ENCODE measurements at places on chromosomes 2 and 18.

GRCh38 chr2:217948351-217948791 lies 54.4 kb downstream of the TNS1 start:
- no peak for DNase-seq

GRCh38 chr2:176490061-176490861 lies 221.0 kb downstream of the MTX2 start:
- no peak for DNase-seq

DNA sequence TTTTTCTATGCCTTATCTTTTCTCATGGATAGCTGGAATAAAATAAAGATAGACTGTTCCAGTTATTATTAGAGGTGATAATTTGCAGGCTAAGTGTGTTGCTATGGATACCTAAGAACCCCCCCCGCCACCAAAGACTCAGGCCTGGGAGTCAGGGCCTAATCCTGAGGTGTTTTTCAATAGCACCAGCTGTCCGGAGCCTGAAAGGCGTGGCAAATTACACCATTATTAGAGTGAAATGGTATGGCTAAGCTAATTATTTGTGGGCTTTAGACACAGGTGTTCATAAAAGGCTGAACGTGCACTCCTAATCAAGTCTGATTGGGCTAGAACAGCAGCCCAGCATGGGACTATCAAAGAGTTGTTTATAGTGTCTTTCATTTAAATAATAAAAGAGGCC lies 293.2 kb upstream of the DCC start:
- no peak for DNase-seq

DNA sequence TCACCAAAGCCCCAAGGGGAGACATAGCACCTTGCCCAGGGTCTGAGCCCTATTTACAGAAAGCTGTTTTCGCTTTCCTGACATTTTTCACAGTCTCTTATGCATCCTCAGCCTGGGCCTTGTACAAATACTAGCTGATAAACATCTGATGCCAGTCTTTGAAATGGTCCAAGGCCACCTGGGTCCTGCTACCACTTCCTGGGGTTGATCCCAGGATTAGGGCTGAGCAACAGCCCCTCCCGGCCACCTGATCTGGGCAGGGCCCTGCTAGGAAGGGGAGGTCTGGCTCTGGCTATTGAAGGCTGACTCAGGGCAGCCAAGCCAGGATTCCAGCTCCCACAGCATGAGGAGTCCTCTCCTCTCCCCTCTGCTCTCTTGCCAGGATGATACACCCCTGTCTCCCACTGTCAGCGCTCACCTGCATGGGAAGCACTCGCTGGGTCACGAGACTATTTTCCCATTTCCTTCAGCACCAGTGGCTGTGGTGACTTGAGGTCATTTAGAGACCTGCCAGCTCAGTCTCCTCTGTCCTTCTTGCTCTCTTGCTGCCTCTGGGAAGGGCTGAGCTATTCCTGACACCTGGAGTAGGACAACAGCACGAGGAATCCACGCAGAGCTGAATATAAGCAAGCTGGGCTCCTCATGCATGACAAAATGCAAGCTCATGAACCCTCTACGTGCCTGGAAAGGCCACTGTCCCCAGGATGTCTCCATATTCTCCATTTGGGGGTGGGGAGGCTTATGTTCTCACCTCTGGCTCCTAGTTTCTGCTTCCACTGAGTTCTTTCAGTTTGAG lies 53.0 kb upstream of the LGALSL start:
- DNase-seq = no peak

DNA sequence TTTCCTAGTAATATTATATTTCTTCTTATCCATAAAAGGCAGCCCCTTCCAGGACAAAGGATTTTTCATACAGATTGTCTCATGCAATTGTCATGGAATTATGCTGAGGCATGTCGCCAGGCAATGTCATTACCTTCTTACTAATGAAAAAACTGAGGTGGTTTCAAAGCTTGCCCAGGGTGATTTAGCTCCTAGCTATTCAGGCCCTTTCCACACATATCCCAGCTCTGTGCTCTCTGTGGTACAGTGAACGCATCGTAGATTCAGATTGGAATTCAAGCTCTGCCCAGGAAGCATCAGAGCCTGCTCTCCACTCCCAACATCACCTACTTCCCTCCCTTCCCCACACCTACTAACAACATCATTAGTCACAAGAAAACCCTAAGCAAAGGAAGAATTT lies 60.1 kb downstream of the ATP8B1 start:
- no peak for DNase-seq

- no peak for DNase-seq
Observed at GRCh38 chr2:148982282-148982681, 56.2 kb upstream of the LYPD6B start.

GRCh38 chr2:174788291-174788929 lies 24.1 kb upstream of the CHRNA1 start:
- DNase-seq = no peak

DNA sequence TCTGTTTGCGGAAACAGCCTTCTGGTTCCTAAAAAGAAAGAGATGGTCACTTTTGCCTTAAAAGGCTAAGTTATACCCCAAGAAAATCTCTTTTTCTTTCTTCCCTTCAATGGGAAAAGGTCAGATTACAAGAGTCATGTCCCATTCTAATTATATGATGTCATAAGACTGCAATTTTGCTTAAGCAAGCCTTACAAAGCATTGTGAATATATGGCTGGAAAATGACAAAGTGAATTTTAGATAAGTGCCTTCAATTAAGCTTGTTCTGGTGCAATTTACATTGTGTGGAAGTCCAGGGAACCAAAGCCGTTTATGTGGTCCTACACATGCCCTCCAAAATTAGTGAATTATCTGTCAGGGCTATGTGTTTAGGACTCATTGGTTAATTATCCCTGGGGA lies 7.6 kb upstream of the BMP10 start:
- DNase-seq = no peak

DNA sequence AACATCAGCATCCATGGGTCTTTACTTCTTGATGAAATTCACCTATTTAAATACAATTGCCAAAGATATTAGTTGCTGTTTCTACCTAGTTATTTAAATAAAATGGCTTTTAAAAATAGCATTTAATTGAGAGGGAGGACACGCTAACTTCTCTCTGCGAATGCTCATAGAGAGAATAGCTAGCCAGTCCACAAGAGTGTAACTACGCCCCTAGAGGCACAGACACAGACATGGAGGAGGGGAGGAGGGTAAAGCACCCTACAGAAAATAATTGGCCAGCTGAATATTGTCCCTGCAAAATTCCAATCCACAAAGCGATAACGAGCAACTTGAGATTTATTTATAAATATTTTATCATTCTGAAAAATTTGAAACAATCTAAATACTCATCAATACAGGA lies 97.0 kb upstream of the PAPOLG start:
- DNase-seq = no peak

DNA sequence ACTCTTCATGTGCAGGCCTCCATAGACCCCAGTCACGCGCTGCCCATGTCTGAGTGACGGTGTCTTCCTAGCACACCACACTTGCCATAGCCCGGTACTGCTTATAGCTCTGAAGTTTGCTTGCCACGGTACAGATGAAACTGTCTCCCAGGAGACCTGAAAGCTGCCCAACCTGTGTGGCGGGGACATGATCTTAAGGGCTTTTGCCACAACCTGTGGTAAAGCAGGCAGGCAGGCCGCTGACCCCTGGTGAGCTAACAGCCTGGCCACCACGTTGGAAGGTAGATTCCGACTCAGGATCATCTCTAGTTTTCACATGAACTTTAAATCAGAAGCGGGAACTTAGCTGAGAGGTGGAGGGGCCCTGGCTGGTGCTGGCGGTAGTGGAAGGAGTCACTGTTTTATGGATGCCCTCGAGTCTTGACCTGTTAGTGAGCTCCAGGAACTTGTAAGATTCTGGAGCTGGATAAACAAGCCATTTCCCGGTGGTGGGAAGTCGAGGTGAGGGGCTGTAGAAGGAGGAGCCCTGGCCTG lies 153.3 kb downstream of the ZNF236 start:
- DNase-seq = no peak

DNA sequence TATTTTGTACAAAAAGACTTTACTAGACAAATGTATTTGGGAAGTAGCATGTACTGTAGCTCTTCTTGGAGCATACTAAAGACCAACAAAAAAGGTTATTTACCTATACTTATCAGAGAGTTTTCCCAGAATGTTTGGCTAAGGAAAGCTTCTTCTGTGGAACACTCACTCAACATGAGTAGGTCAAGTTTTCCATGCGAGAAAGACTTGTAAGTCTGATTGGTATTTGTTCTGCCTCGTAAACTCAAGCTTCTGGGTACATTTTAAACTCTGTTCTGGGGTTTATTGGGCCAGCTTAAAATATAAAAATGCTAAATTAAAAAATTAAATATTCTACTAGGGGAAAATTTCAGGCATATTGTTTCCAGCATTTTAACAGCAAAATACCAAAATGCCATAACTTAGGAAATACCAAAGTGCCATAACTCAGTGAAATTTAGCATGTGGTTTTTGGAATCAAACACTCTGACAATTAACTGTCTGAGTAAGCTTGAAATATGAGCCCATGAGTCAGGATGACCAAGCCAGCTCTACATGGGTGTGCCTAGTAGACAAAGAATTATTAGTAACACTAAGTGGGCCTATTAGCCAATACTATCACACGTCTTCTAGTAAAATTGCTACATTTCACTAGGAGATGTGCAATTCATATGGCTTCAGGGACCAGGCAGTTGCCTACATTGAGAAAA lies 47.3 kb upstream of the SERPINE2 start:
- DNase-seq = no peak

DNA sequence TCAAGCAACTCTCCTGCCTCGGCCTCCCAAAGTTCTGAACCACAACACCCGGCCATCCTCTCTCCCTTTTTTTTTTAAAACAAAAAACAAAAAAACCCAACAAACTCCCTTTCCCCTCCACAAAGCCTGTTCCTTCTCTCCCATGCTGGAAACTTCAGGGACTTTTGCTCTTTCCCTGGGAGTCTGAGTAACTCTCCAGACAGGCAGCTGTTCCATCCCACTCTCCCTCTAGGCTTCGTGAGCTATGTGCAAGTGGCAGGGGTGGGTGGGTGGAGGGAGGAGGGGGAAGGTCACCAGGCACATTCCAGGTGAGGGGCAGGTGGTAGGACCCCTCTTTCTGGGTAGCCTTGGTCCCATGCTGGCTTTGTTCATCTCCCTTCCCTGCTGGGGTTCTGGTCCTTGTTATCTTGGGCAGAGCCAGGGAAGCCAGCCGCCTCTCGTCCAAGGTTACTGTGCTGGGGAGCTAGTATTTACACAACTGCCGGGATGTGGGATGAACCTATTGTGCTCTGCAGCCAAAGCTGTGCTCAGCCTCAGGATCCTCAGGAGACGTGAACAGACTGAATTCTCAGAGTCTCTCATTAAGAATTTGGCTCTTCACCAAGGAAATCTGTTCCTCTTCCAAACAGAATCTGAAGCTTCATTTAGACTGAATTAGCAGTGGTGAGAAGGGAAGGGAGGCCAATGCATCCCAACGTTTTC lies 106.9 kb downstream of the LIPG start:
- no peak for DNase-seq

DNA sequence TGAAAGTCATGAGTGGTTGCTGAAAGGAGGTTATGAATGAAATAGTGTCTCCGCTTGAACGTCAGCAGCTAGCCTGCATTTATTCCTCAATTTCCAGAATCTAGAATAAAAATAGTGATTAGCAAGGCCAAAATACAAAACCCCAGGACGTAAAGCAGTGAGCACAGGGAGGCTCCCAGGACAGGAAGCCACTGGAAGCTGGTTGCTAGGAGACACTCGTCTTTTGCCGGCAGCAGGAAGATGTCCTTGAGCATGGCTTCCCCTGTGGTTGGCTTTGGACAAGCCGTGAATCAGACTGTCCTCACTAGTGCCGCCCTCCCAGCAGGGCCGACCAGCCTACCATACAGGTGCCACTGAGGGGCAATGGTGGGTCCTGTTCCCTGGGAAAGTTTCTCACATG lies 374.4 kb downstream of the MTX2 start:
- DNase-seq = no peak

DNA sequence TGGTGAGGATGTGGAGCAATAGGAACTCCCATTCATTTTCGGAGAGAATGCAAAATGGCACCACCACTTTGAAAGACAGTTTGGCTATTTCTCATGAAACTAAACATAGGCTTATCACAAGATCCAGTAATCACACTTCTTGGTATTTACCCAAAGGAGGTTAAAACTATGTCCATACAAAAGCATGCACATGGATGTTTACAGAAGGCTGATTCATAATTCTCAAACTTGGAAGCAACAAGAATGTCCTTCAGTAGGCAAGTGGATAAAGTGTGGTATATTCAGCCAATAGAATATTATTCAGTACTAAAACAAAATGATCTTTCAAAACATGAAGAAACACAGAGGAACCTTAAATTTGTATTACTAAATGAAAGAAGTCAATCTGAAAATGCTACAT lies 440.6 kb downstream of the FBXO15 start:
- DNase-seq = no peak

DNA sequence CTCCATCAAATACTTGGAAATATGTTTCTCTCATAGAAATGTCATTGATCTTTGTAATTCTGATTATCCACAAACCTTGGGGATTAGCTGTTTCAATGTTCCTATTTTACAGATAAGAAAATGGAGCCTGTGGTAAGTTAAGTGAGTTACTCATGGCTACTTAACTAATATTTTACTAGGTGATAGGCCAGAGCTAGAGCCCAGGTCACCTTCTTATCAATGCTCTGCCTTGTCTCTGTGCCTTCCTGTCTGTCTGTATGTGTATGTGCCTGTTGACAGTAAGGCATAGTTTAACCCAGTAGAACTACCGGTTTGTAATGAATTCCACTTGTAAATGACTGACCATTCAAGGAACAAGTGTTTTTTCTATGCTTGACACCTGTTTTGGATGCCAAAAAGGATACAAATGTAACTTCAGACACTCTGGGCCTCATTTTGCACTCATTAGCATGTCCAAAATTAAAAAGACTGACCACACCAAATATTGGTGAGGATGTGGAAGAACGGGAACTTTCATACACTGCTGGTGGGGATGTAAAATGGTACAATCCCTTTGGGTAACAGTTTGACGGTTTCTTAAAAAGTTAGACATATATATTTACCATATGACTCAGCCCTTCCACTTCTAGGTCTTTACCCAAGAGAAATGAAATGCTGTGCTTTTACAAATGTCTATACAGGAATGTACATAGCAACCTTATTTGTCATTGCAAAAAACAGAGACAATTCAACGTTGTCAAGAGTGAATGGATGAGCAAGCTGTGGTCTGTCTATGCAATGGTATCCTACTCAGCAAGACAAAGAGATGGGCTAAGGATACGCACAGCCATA lies 19.6 kb upstream of the IL1A start:
- no peak for DNase-seq

- DNase-seq = no peak
Observed at GRCh38 chr2:133458280-133458679, 110.0 kb downstream of the NCKAP5 start.

DNA sequence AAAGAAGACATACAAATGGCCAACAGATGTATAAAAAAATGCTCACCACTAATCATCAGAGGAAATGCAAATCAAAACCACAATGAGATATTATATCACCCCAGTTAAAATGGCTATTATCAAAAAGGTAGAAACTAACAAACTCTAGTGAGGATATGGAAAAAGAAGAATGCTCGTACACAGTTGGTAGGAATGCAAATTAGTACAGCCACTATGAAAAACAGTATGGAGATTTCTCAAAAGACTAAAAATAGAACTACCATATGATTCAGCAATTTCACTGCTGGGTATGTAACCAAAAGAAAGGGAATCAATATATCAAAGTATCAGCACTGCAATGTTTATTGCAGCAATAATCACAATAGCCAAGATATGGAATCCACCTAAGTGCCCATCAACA lies 519.3 kb upstream of the HNMT start:
- DNase-seq = no peak

GRCh38 chr18:5628512-5629255 lies 84.9 kb upstream of the EPB41L3 start:
- no peak for DNase-seq
